Suppressor macrophage treated with lipopolysaccharide for 4 hours (primary cell): ENCODE measurements at places on chromosomes 13 and 19.

DNA sequence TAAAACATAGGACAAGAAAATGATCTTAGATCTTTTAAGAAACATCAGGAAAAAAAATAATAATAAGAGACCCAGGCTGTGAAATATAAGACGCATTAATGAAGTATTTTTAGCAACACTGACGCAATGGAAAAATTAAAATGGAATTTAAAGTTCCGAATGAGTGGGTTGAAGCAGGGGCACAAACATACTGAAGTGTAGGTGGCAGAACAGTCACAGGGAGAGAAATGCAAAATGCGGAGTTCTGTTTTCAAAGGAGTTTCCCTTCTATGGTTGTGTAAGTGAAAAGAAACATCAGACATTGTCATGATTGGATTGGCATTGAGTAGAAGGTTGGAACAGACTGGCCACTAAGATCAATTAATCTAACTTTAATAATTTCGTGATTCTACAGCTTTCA is 159.8 kb downstream of the CYSLTR2 start:
- DNase-seq: no peak

- no peak for DNase-seq
Observed at GRCh38 chr13:44163108-44163507, 210.5 kb upstream of the SERP2 start.

DNA sequence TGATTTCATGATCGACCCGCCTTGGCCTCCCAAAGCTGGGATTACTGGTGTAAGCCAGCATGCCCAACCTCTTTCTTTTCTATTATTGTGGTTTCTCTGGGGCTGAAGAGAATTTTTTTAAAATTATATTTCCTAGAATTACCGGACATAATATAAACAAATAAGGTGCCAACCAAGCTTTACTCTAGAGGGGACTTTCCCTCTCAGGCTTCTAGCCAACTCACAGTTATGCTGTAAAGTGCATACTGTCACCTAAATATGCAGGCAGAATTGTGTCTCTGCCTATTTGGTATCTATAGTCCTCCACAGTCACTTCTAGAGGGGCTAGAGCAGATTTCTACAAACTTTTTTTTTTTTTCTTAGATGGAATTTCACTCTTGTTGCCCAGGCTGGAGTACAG is 41.6 kb upstream of the ZNF681 start:
- DNase-seq: no peak

DNA sequence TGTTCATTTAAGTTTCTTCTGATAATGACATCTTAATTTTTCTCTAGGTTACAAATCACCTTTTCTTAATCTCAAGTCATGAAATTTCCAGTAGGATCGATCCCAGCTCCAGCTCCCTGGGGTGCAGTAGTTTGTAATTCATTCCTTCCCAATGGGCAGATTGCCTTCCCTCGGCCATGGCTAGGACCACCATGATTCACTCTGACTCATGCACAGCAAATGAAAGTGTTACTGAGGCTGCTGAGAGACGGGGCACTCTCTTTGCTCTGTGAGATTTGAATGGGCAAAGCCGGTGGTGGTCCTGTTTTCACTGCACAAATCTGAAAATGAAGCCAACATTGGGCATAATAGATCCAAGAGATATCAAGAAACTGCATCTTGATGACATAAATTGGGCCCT is 202.8 kb upstream of the IRS2 start:
- DNase-seq: no peak

GRCh38 chr13:66264971-66265370 is 965.2 kb downstream of the PCDH9 start:
- DNase-seq: no peak

DNA sequence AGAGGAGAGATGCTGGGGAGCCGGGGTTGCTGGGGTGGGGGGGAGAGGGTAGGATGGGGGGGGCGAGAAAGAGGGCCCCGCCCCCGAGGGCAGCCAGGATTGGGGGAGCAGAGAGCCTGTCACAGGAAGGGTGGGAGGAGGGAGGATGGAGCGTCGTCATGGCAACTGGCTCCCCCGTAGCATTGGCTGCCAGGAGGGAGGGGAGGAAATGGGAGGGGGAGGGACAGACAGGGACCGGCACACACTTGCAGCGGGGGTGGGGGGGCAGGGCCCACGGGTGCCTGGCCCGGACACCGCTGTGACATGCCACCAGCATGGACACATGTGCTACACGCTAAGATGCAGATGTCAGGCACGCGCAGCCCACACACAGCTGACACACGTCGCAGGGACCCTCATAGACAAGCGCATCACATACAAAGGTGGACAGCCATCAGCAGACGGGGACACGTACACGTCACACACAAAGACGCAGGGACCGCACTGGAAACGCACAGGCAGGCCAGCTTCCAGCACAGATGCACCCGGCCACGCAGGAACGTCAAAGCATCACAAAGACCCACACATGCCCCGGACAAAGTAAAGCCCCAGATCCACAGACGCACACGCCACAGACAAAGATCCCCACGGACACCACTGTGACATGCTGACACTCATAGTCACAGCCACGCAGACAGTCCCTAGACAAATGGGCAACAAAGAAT is at the start of gene LMTK3:
Gene LMTK3 (minus strand): TSS at position 36 of the 704 bp plus-strand sequence. CDS start 259 bp downstream, outside the sequence.
- DNase-seq: no peak

GRCh38 chr13:114065926-114066774 is 66.3 kb downstream of the RASA3 start:
- no peak for DNase-seq

- no peak for DNase-seq
Observed at GRCh38 chr13:111312944-111313590, 7.4 kb upstream of the TEX29 start.
